ENCODE measurements at places on chromosomes 5 and 9.

DNA sequence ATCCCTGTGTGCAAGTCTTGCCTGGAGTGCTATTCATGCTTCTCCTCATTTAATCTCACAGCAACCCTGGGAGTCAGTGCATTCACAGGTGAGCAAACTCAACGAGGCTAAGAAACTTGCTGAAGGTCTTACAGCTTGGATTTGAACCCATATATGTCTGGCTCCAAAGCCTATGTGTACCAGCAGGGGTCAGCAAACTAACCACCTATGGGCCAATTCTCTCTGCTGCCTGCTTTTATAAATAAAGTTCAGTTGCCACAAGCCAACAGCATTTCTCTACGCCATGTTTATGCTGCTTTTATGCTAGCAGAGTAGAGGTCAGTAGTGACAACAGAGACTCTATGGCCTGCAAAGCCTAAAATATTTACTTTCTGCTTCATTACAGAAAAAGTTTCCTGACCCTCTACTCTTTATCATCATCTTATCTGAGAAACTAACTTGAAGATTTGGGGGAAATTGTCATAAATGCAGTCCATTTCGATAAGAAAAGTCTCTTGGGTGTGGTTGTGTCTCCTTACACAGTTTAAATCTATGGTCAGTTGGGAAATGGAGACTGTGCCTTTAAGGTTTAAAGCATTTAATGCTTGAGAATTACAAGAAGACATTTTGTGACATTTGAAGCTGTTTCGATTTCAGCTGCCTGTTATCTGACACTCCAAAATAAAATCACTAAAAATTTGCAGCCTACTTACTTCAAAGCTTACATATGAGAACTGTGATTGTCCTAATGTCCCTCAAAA lies 137.7 kb downstream of the PRELID2 start:
- no peak for DNase-seq

GRCh38 chr5:124544366-124545055 lies 201.9 kb downstream of the ZNF608 start:
- no peak for DNase-seq

GRCh38 chr9:93288891-93289883 lies 105.2 kb downstream of the WNK2 start:
- DNase-seq: no peak

GRCh38 chr9:75552941-75553340 lies 337.5 kb upstream of the PCSK5 start:
- DNase-seq: no peak

DNA sequence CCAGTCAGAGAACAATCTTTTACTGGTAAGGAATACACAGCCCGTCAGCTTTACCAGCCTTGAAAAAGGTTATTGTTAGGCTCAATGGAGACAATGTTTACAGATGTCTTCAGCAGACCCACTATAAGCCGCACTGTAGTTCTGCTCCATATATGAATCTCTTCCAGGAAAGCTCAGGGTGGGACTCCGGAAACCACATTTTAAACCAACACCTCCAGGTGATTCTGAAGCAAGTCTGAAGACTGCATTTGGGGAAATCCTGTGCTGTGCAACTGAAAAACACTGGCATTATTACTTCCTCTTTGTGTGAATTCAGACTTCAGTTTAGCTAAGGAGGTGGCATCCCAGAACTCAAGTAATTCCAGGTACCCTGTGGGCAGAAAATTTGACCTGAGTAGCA lies 3.5 kb downstream of the GZMK start:
- DNase-seq: no peak

- no peak for DNase-seq
Observed at GRCh38 chr5:137465930-137466329, 33.2 kb downstream of the SPOCK1 start.

- no peak for DNase-seq
Observed at GRCh38 chr5:150498501-150498900, 9.4 kb upstream of the NDST1 start.

DNA sequence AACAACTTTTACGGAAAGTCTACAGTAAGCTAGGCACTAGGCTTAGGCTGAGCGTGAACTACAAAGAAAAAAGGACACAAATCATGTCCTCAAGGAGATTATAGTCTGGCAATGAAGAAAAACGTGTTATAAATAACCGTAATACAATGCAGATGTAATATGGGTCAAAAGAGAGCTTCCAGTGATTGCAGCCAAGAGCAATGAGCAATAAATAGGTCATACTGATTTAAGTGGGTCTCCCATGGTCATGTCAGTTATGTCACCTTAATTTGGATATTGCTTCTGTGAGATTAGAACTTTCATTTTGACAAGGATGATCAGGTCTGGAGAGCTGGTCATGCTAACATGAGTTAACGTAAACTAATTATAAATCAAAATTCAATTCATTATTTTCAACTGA lies 158.6 kb upstream of the GNA14 start:
- DNase-seq: no peak

DNA sequence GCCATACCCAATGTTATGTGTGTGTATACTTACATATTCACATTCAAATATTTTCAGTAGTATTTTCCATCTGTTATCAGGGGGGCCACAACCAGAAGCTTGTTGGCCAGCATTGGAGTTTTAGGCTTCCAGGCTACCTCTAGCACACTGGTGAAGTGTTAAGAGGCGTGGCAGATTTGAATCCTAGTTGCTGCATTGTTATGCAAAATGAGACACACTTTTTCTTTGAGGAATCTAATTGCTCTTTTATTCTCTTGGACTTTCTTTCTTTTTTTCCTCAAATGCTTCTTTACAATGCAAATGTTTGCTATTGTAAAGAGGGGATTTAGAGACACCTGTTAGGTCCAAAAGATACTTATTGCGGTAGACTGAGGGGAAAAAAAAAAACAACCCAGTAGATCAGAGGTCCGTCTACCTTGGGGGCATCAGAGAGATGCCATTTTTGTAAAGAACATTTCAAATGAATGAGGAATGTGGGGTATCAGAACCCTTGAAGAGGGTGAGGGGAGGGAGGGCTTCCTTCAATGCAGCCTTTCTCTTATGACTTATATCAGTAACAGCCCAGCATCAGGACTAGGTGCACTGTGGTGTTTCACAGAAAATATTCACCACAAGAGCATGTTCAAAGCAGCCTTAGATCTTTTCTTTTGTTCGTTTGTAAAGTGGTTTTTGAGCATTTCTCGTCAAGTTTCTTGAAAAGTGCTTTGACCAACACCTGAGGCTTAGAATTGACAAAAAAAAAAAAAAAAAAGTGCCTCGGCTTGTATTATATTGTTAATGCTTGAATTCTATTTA lies 3.8 kb downstream of the SMARCA2 start:
- no peak for DNase-seq

DNA sequence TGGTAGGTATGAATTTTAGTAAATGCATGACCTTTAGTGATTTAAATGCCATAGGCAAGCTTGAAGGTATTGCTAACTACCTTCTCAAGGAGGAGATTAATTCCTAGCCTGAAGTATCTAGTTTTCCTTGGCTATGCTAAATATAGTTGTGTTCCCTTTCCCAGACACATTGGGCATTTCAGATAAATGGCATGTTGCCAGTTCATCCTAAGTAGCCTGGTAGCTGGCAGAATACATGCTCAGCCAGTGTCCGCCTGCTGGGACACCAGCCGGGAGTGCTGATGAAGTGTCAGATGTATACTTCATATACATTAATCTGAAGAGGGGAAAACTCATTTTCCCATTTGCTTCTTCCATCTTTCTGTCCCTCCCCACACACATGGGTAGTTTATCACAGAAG lies 196.9 kb downstream of the MAST4 start:
- DNase-seq: no peak

DNA sequence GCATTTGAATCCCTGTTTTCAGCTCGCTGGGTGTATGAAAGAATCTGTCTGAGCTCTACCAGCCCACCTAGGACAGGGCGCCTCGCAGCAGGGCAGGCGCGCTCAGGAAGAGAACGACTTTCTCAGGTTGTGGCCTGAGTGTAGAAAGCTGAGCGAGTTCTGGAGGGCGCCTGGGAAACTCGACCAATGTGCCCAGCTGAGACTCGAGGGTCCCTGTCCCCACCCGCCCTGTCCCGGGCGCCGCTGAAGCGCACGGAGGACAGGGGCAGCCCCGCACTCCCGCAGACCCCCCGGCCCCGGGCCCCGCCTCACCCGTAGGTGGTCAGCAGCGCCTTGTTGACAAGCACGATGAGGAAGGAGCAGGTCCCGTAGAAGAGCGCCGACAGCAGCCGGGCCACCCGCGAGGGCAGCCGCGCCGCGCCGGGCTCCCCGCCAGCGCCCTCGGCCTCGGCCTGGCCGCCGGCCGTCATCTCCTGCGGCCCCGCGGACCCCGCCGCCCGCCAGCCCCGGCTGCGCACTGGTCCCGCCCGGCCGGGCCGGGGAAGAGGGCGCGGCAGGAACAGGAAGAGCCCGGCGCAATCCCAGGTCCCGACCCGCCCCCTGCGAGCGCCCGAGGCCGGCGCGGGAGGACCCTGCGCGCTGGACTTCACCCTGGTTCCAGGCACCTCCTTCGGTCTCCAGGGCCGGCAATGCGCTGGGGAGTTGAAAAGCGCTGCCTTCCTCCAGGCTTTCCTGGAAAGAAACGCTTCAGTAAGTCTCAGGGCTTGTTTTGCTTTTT lies at the start of gene SLC35D2:
Gene SLC35D2 (minus strand): TSS at position 547 of the 778 bp plus-strand sequence. CDS start 77 bp downstream, at position 470.
- DNase-seq: peak; percentile 10

GRCh38 chr5:141517880-141518617 lies 29.2 kb downstream of the PCDHGC5 start:
- DNase-seq: no peak

GRCh38 chr5:160991205-160991604 lies 139.2 kb upstream of the ATP10B start:
- DNase-seq: no peak

DNA sequence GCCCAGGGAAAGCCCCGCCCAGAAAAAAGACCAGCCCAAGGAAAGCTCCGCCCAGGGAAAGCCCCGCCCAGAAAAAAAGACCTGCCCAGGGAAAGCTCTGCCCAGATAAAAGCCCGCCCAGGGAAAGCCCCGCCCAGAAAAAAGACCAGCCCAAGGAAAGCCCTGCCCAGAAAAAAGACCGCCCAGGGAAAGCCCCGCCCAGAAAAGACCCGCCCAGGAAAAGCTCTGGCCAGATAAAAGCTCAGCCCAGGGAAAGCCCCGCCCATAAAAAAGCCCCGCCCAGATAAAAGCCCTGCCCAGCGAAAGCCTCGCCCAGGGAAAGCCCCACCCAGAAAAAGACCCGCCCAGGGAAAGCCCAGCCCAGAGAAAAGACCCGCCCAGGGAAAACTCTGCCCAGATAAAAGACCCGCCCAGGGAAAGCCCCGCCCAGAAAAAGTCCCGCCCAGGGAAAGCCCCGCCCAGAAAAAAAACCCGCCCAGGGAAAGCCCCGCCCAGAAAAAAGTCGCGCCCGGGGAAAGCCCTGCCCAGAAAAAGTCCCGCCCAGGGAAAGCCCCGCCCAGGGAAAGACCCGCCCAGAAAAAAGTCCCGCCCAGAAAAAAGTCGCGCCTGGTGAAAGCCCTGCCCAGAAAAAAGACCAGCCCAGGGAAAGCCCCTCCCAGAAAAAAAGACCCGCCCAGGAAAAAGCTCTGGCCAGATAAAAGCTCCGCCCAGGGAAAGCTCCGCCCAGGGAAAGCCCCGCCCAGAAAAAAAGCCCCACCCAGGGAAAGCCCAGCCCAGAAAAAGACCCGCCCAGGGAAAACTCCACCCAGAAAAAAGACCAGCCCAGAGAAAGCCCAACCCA lies 11.9 kb downstream of the GRIN1 start:
- DNase-seq: no peak

- no peak for DNase-seq
Observed at GRCh38 chr5:112635276-112635675, 102.4 kb upstream of the APC start.

GRCh38 chr9:83178717-83179116 lies 115.8 kb upstream of the RASEF start:
- DNase-seq: no peak

DNA sequence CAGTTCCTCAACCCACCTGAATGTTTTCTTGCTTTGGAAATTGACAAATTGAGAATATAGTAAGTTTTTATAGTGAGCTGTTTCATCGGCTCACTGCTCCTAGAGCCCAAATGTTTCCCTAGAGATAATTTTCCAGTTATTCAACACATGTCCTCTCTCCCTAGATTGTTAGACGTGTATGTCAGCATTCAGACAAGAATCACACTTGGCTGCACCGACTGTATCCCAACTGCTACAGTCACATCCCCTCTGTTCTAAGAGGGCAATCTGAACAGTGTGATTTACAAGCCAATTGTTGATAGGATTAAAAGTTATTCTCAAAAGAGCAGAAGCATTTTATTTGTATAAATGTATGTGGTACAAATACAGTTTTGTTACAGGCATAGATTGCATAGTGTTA lies 93.9 kb downstream of the MAMDC2 start:
- no peak for DNase-seq

GRCh38 chr9:33202018-33202417 lies 34.9 kb upstream of the B4GALT1 start:
- DNase-seq: no peak

- DNase-seq: no peak
Observed at GRCh38 chr5:79876456-79876855, 114.6 kb downstream of the MTX3 start.

- DNase-seq: no peak
Observed at GRCh38 chr5:142210864-142211412, 102.4 kb downstream of the NDFIP1 start.

- no peak for DNase-seq
Observed at GRCh38 chr9:29332789-29333188, 1759.5 kb upstream of the C9orf72 start.

DNA sequence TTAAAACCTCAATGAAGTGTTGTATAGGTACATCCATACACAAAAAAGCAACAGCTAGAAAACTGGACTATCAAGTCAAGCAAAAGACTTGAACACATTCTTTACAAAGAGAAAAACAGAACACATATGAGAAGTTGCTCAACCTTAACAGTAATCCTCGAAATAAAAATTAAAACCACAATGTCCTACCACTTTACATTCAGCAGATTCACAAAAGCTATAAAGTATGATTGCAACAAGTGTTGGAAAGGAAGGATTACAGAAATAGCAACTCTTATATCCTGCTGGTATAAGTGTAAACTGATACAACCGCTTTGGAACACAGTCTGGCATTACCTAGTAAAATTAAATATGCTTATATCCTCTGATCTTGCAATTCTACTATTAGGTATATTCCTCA lies 28.5 kb upstream of the GOLGA1 start:
- no peak for DNase-seq

Measured in NCI-H1105 (cell line).